ENCODE measurements at places on chromosomes 16 and 17.
A peak's percentile ranks its signal among the peaks of the same experiment; 100 is the strongest.

- DNase-seq = no peak
Measured at GRCh38 chr17:20133517-20133916, 124.4 kb downstream of the SPECC1 start.

GRCh38 chr17:68446626-68447041, 10.7 kb downstream of the WIPI1 start:
- DNase-seq = no peak

- no peak for DNase-seq
Measured at GRCh38 chr16:67657017-67657608, 2.9 kb downstream of the ACD start.

DNA sequence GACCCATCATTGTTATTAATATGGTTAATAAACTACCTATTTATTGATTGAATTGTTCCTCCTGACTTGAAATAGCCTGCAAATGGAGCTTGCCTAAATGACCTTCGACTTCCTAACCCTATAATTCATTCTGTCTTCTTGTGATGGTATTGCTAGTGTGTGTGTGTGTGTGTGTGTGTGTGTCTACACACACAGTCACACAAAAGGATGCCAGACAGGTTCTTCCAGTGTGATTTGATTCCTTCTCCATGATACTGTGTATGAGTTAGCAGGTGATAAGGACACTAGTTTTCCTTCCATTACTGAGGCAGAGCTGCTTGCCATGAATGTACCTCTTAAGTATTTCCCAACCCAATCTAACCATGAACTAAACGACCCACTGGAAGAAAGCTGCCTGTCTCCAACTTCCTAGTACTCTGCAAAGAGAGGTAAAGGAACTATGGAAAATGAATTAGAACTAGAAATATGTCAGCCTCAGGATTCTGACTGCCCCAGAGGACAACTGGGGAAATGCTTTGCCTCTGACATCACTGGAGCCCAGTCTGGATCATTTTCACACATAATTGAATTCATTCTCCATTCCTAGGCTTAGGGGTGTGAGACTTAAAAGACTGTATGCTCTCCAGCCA, 3.5 kb upstream of the CDC6 start:
- DNase-seq = no peak

DNA sequence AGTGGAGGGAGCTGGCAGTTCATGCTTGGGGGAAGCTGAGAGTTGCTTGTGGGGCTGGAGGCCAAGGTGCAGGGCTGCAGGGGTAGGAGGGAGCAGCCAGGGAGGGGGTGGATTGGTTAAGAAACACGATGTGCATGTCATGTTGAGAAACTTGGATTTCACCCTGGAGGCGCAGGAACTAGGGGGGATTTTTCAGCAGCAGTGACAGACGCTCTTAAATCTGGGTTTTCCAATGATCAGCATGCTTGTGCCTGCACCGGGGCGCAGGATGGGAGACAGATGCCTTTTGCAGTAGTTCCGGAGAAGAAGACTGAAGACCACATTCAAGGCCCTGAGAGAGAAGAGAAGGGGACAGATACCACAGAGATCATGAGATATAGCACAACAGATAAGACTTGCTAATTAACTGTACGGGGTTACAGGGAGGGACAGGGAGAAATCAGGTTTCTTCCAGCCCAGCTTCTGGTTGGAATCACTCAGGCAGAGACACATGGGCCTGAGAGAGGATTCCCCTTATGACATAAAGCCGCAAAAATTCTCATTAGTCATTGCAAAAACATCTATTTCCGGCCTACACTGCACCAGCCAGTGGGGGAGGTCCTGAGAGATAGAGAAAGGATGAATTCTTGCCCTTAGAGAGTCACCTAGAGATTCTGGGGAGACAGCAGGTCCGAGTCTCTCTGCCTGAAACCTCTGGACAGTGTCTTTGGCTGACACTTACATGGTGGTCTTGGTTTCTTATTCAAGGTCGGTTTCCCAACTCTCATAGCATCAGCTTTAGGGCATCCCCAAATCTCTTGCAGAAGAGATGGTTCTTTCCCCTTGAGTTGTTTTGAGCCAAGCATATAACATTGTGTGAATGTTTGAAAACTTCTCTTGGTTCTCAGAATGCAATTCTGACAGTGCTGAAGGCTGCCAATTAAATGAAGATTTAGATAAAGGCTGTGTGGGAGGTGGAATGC, 27.1 kb downstream of the CDH13 start:
- peak; percentile 67 for DNase-seq

- no peak for DNase-seq
Measured at GRCh38 chr16:72752004-72752695, 295.8 kb downstream of the ZFHX3 start.

DNA sequence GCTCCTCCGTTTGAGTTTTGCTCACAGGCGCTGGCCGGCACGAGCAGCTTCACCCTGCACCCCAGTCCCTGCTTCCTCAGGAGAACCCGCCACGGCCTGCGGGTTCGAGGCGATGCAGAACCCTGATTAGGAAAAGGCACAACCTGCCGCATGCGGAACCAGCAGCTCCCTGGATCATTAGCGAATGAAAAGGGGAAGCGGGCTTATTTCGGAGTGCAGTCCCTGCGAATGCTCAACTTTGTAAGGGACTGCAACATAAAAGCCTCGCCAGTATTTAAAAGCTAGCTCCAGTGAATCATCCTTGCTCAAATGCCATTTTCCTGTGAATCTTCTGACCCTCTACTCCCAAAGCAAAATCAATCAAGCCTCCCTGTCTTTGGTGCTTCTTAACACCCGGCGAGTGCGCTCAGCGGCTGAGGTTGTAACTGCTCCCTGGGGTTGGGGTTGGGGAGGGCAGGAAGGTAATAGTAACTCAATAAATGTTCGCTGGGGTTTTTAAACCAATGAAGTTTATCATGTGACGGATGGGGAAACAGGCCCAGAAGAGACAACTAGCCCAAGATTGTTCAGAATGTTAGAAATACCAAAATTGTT, 678 bp upstream of the AKAP10 start:
- peak; percentile 65 for DNase-seq

DNA sequence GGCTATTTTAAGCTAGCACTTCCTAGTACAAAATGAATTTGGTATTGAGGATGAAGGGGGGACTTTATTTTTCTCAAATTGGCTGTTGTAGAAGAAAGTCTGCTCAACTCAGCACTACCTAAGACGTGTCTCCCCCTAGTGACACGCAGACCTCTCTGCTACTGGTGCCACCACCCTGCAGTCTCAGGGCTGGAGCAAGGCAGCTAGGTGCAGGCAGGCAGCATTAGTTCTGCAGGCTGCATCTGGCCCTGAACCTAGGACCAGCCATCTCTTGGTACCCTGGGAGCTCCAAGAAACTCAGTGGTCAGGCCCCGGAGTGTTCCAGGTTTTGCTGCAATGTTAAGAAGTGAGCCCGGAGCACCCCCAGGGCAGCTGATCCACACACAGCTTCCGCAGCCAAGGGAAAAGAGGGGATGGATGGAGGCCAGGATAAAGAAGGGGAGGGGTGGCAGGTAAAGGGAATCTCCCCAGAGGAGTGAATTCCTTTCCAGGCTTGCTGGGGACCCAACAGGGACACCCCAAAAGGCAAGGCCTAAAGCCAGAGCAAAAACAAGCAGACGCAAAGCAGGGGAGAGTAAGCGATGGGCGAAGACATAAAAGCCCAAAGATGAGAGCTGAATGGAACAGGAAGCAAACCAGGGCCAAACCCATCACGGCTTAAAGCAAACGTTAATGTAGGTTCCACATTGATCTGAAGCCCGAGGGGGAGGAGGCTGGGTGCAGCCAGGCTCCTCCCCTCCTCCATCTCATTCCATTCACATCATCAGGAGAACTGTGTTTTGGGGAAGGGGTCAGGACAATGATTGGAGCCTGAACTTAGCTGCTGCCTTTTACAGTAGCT, 200.5 kb downstream of the ZFHX3 start:
- DNase-seq = peak; percentile 33

DNA sequence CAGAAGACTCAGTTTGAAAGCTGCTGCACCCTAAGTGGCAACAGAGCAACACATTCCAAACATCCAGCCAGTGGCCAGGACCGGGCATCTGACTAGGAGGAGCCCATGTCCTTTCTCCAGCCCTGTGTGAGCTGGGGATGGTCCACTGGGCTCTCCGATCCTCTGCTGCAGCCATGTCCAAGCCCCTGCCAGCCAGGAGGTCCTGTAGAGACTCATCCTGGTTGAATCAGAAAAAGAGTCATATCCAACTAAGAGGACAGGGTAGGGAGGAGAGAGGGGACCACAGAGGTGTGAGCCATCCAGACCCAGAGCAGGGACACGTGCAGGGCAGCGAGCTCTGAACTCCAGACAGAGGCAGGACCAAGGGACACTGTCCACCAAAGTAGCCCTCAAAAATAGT, 163.0 kb upstream of the CDH5 start:
- DNase-seq = no peak

DNA sequence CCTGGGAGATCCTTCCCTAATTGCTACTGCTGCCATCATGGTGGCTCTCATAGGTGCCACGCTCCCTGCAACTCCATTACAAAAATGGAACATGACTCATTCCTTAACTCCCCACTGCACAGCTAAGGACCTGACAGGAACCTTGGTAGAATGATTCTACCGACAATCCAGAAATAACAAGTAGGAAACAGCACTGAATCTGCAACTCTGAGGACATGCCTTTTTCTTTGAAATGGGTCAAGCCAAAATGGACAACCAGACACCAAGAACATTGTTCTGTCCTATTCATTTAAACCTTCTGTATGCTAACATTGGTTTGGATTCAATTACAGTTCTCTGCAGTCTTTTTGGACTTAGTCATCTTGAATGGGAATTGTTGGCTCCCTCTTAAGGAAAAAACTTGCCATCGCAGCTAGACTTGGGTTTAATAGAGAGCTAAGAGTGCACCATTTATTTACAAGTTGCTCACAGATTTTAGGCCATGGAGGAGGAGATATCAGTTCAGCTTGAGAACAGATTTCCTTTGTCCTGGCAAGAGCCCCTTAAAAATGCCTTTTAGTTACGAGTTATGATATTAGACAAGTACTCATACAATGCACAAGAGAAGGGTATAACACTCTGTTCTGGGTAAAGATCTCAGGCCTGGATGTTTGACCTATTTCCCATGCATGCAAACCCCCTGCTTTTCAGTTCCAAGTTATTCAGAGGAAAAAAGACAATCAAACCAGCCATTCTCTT, 20.9 kb upstream of the NSRP1 start:
- DNase-seq = peak; percentile 35

- DNase-seq = no peak
Measured at GRCh38 chr16:72427051-72427782, 255.3 kb upstream of the PMFBP1 start.

DNA sequence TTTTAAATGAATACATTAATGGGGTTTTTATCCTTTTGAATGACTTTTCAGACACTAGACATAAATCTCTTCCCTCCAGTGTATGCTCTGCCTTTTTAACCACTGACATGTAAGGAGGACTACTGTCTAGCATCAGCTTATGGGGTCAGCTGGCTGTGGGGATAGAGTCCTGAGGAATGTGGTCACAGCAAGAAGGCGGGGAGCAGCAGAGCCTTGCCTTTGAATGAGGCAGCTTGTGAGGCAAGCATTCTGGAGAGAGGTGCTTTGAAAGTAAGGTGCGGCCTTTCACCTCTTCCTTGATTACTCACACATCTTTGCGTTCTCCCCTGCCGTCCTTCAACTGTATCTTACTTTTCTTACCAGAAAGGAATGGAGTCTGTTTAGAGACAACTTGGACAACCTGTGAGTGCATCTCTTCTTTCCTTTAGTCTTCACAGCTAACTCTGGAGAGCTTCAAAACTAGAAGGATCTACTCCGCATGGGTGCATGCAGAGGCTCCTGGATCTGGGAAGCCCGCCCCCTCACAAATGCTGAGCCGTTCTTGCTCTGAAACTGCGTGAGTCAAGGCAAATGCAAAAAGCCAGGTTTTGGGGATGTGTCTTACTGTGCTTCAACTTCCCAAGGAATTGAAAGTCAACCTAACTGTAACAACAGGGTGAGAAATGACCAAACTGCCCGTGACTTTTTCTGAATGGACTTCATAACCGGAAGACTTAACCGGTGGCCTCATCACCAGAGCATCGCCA, 49.9 kb downstream of the ADCY7 start:
- DNase-seq = no peak

DNA sequence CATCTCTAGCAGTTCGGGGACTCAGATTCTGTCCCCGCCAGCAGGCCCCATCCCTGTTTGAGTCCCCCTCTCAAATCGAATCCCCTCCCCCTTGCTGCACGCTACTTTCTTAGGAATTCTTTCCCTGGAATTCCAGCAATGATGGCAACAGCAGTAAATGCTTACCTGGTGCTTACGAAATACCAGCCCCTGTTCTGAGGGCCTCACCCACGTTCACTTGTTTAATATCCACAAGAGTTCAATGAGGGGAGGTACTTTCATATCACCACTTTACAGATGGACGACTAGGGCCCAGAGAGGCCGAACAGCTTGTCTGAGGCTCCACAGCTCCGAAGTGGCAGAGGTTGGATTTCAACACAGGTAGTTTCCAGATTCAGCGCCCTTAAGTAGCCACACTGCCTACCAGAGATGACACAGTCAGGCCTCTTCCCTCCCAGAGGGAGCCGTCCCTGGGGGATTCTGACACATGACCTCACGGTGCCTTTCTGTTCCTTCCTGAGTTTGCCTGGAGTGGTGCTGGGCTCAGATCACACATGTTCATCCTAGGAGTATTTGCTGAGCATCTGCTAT, 120.7 kb upstream of the GSE1 start:
- DNase-seq = no peak

DNA sequence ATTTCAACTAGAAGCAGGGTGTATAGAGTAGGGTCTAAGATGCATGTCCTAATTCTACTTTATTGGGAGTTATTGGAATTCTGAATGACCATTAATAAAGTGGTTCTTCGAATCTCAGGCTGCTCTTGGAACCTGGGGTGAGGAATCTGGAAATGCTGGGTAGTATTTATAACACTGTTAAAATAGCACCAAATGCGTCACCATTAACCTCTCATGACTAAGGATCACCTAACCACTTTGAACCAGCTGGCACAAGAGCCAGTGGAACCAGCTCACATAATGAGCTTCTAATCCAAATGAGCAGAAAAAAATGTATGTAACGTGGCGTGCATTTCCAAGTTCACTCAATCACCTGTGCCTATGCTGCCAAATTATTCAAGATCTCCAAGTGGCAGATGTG, 281.7 kb downstream of the GRIN2A start:
- DNase-seq = no peak

DNA sequence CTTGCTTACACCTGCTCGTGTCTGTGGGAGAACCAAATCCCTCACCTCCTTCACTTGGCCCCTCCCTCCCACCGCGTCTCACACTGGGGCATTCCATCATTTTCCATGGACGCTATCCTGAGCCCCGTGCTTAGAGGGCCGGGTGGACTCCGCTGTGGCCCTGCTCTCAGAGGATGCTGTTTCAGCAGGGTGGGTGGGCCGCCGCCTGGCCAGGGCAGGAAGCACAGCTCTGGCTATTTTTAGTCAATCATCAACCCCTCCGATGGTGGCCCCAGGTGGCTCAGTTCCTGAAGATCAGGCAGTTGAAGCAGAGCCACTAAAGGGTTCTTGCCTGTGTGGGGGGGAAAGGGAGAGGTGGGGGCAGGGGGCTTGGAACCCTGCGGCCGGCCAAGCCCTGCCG, 230.3 kb downstream of the ENGASE start:
- DNase-seq = no peak

DNA sequence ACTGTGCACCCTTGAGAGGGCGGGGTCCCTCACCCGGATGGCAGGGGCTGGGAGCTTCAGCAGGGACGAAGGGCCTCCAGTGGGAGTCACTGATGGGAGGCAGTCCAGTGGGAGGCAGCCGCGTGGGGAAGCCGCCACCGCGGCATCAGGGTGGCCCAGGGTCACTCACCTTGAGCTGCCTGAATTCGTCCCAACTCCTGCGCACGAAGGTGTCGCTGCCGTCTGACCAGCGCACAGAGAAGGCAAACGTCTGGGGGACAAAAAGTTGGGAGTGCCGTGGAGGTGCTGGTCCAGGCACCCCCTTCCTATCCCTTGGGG, 540 bp downstream of the NOXO1 start:
- no peak for DNase-seq

Measured in activated naive CD4-positive, alpha-beta T cell treated with anti-CD3 and anti-CD28 coated beads for 36 hours (primary cell).